Osteocyte (in vitro differentiated cells): ENCODE measurements at places on chromosomes 2 and 18. TPM values are rescaled to one million over a fixed set of nuclear protein-coding genes. Genes with fewer than 3 reads are reported as not detected.

DNA sequence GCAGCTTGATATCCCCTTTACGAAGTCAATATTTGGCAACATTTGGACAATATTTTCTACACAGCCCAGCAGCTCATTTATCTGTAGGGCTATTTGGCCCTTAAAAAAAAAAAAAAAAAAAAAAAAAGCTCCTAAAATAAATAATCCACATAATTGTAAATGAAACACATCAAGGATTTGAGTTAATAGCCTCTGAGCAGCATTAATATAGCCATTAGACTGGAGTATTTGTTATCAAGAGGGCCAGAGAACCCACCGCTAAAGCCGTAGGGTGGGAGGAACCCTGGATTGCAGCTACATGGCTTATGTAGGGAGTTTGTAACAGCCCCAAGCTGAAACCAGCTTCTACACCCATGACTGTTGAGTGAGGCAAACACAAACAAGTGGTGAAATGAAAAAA is 84.5 kb downstream of the RNF152 start:
- DNase-seq, result no peak

Gene PELI1
- 30.2 and 31.5 TPM in 2 replicates for total RNA-seq

DNA sequence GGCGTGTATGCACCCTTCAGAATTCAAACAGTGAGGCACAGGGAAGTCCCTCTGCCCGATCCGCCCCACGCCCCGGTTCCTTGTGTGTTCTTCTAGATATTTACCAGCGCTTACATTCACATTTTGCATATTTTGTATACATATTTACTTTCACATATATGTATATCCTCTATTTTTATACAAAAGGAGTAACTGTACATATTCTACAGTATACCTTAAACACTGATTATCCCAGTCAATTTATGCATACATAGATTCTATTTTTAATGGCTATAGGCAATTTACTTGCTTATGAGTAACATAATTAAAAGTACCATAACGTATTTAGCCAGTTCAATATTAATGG is 307 bp upstream of the DUSP11 start:
- no peak for DNase-seq

GRCh38 chr2:240921311-240921994 is 15.3 kb downstream of the CROCC2 start:
- peak; percentile 85 for DNase-seq

Gene C2orf78
- total RNA-seq, result not detected in 2 replicates

DNA sequence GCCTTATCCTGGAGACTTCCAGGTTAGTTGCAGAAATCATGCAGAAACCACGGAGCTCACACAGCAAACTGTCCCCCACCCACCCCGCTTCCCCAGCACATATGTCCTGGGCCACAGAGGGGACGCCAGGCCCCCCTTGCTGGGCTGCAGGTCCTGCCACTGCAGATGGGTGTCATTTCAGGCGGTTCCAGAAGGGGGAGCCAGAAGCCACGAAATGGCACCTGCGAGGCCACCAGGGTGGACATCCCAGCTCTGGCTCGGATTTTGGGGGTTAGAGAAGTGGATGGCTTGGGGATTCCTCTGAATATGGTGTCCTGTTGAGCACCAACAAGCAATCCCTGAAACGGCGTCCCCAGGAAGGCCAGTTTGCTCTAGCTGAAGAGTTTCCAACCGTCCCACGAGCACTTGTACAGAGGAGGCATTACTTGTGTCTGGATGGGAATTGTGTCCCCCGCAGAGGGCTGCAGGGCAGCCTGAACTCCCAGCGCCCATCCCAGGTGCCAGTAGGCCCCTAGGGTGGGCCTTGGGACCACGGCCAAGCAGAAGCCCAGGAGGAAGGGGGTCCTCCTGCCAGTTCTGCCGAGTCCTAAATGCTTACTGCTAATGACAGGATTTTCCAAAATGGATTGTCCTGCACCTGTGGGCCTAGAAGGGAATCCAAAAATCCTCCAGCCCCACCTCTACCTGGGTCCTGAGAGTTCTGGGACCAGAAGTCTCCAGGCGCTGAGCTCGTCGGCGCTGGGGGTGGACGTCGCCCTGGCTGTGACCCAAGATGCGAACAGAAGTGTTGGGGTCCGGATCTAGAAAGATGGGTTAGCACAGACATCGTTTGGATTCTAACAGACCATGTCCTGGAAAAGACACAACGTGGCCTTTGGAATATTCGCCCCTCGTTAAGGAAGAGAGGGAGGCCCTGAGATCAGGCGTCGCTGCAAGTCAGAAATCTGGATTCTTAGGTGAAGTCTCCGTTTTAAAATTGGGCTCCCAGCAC is 14.6 kb upstream of the NFATC1 start:
- DNase-seq, result peak; percentile 90

Gene TMEM247
- total RNA-seq, result not detected in 2 replicates

DNA sequence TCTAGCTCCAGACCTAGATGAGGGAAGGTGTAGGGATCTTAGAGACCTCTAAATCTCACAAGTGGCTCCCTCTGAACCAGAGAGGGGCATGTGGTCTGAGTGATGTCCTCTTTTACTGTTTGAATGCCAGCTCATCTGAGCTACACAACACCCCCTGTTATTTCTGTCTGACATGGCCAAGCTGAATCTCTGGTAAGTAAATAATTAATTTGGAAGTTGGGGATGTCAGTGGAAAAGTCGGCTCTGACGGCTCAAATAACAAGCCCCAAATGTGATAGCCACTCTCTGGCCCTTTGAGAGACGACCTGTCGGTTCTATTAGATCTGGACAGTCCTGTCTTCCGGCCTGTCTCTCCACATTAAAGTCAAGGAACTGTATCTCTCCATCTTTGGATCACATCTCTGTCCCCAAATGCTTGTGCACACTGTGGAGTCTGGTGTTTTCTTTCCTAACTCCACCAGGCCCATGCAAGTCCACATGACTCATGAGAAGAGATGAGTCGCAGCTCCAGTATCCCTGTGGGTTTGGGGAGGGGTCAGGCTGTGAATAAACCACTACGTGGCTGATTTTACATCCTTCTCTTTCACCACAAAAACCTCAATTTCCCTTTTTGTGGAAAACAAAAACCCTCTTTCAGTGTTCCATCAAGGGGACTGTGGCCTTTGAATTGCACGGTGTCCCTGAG is 52.5 kb downstream of the SETBP1 start:
- DNase-seq, result no peak

DNA sequence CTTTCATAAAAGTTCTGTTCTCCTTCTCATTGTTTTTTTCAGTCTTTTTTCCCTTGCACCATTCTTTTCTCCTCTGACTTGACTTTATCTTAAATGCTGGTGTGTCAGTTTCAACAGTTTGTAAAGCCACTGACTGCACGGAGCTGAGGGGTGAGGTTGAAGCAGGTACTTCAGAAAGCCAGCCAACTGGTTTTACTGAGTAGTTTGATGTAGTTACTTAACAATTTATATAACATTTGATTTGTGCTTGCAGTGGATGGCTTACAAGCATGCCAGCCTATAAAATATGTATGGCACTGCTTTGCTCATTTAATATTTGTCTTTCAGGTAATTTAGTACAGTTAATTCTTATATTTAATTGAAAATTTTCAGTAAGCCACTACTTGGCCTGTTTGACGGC is 55.4 kb downstream of the FAM171B start:
- DNase-seq, result no peak

DNA sequence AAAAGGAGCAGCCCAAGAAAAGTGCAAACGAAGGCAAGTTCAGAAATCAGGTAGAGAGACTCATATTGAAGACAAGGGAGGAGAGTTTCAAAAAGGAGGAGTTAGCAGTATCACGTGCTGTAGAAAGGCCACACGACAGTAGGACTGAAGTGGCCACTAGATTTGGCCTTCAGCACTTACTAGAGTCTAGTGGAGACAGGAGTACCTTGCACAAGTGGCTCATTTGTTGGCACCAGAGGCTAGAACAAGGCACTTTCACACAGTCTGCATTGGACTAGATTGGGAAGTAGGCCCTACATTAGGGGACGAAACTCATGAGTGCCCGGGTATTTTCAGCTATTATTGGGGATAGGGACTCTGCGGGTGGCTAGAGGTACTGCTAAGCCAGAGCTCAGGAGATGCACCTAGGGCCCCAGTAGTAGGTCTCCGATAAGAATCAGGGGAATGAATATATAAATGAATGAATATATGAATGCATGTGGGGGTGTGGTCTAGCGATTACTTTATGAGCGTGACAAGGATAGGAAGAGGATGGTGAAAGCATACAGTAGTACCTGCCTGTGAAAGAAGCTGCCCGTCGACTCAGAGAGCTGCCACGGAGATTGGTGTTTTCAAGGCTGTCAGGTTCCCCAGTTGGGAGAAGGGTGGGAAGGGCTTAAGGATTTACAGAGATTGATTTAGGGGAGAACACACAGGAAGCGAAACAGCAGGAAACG is 1.4 kb upstream of the NCOA1 start:
- no peak for DNase-seq

DNA sequence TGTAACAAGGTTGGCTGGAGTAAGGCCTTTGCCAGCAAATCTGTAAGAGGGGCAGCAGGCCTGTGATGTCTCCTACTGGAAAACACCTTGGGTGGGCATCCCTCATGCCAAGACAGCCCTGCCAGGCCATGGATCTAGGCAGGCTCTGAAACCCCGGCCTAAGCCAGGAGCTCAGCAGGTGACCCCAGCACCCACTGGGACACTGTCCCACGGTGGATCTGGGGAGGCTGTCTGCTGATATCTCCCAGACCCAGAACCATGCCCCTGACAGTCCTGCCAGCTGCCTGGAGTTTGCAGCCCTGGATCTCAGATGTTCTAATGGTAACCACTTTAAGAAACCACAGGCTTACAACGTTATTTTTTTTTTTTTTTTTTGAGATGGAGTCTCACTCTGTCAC is 117.7 kb downstream of the ZNF516 start:
- no peak for DNase-seq

Gene KCNK3
- 8.5 and 10.1 TPM in 2 replicates for total RNA-seq

DNA sequence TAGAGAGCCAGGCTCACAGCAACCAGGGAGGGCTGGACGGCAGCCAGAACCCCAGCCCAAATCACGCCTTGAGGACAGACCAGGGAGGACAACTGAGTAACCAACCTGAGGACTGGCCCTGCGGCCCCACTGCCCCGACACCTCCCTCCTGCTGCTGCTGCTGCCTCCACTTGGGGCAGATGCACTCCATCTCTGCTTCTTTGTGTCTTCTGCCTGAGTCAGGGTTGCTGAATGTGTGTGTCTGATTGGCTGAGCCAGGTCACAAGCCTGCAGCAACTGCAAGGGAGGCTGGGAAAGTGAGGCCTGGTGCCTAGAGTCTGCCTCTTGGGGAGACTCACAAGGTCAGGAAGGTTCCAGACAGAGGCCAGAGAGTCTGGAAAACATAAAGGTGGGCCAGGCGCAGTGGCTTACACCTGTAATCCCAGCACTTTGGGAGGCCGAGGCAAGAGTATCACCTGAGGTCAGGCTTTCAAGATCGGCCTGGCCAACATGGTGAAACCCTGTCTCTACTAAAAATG is 83.4 kb downstream of the ZFP36L2 start:
- DNase-seq, result no peak

Gene IL36G
- not detected in 2 replicates for total RNA-seq

Gene CPS1
- 17.9 and 22.3 TPM in 2 replicates for total RNA-seq

Gene XDH
- 0.78 and 0.99 TPM in 2 replicates for total RNA-seq

- DNase-seq, result peak; percentile 73
Observed at GRCh38 chr2:19879120-19879519, 22.7 kb downstream of the TTC32 start.

Gene CD8A
- not detected in 2 replicates for total RNA-seq

Gene ITPRIPL1
- 0.50 and 0.86 TPM in 2 replicates for total RNA-seq

DNA sequence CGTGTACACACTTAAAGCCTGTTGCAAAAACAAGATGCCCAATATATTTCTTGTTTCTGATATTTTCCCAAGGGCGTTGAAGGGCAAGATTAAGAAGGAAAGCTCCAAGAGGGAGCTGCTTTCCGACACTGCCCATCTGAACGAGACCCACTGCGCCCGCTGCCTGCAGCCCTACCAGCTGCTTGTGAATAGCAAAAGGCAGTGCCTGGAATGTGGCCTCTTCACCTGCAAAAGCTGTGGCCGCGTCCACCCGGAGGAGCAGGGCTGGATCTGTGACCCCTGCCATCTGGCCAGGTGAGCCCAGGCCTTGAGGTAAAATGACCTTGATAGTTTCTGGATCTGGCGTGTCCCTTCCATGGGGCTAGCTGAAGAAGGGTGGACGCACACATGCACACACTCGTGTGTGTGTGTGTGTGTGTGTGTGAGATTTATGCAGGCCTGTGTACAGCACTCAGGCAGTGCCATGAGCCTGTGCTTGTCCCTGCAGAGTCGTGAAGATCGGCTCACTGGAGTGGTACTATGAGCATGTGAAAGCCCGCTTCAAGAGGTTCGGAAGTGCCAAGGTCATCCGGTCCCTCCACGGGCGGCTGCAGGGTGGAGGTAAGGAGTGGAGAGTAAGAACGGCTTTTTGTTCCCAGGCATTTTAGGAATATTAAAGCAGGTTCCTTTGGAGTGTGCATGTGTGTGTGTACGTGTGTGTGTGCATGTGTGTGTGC is 23.6 kb downstream of the MLPH start:
- no peak for DNase-seq

DNA sequence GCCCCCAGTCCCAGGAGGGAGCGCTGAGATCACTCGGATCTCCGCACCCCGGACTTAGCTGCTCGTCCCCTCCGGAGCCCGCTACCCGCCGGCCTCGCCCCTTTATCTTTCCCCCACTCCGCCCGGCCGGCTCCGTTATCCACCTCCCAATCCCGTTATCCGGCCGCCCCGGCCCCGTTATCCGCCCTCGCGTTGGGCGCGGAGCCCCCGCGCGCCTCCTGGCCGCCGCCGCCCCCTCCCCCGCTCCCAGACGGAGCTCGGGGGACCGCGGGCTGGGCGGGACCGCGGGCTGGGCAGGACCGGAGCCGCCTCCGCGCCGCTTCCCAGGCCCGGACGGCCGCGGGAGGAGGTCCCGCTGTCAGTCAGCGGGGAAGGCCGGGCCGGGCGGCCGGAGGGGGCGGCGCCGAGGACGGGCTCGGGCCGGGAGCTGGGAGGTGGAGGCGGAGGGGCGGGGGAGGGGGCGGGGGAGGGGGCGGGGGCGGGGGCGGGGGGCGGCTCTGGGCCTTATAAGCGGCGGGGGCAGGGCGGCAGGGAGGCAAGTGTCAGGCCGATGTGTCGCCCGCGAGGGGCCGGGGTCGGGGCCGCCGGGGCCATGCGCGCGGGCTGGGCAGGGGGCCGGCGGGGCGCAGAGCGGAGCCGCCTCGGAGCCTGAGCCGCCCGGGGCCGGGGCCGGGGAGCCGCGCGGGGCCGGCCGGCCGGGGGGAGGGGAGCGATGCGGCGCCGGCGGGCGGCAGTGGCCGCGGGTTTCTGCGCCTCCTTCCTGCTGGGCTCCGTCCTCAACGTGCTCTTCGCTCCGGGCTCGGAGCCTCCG is at the start of gene PKDCC:
Gene PKDCC (plus strand): TSS at position 534 of the 811 bp plus-strand sequence. CDS start 179 bp downstream, at position 713.
- DNase-seq, result peak; percentile 96

Gene DSC2
- total RNA-seq, result 1.2 and 1.6 TPM in 2 replicates

Gene MAPK4
- not detected in 2 replicates for total RNA-seq

- DNase-seq, result no peak
Observed at GRCh38 chr2:209472112-209472832, 48.4 kb downstream of the MAP2 start.

DNA sequence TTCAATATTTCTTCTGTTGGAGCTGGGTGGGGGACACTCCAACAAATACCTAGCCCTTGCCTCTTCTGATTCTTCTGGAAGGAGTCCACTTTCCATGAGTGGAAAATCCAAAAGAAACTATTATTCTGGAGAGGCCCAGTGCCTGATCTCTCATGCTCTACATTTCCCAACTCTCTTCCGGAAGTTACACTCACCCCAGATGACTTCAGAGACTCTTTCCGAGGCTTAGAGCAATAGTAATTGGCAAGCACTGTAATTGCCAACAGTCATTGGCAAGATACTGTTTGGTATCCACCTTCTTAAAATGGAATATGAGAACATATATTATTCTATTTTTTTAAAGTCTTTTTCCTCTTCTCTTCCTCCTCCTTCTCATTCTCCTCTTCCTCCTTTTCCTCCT is 60.5 kb upstream of the CYRIA start:
- no peak for DNase-seq

Gene IL1R2
- not detected in 2 replicates for total RNA-seq
